ENCODE measurements at places on chromosomes 6 and 20.
A peak's percentile ranks its signal among the peaks of the same experiment; 100 is the strongest.

GRCh38 chr6:27205375-27206278 is 41.9 kb upstream of the PRSS16 start:
- no peak for DNase-seq

- no peak for DNase-seq
Observed at GRCh38 chr6:70059039-70059719, 192.8 kb downstream of the COL19A1 start.

DNA sequence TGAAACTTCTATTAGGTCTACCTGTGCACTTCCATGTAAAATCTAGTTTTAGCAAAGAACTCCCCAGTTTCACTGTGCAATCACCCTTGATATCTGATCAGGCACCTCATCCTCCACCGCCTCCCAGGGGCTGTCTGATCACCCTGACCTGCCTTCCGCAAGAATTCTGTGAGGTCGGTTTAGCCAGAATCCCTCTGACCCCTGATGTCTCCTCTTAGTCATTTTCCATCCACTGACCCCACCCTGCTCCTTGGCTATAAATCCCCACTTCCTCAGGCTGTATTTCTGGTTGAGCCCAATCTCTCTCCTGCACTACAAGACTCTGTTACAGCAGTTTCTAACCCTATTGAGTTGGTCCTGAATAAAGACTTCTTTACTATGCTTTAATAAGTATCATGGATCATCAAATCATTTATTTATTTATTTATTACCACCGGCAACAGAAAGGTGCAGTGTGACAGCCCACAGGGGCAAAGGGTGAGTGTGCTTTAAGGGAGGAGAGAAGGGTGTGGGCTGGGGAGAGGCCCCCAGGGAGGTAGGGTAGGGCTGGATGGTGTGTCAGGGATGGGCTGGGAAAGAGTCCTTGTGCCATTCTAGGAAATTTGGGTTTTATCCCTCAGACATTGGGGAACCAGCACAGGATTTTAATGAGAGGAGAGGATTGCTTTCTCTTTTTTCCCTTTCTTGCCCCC is 11.2 kb upstream of the SERPINB6 start:
- no peak for DNase-seq

DNA sequence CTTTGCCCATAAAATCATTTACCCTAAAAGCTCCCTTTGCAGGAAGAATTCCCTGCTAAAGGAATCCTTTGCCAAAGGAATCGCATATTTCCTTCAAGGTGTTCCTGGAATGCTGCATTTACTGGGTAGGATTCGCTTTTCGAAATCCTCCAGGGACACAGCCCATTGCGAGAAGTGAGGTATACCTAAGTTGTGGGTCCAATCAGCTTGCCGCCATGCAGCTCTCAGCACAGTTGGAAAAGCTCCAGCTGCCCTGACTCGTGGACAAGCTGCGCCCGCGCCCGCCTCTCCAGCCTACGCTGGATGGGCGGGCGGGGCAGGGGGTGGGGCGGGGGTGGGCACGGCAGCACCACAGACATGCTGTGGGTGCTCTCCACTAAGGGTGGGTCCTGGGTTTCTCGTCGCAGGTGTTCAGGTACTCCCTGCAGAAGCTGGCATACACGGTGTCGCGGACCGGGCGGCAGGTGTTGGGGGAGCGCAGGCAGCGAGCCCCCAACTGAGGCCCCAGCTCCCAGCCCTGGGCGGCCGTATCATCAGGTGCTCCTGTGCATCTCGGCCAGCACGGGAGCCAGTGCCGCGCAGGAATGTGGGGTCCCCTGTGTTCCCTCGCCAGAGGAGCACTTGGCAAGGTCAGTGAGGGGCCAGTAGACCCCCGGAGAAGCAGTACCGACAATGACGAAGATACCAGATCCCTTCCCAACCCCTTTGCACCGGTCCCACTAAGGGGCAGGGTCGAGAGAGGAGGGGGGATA is 1.4 kb downstream of the NNAT start:
- DNase-seq: peak; percentile 44

GRCh38 chr6:121430514-121431460 is 4.7 kb upstream of the GJA1 start:
- no peak for DNase-seq

GRCh38 chr6:166258854-166259276 is 49.3 kb downstream of the PRR18 start:
- no peak for DNase-seq

GRCh38 chr6:148500402-148500801 is 157.8 kb downstream of the SASH1 start:
- no peak for DNase-seq

DNA sequence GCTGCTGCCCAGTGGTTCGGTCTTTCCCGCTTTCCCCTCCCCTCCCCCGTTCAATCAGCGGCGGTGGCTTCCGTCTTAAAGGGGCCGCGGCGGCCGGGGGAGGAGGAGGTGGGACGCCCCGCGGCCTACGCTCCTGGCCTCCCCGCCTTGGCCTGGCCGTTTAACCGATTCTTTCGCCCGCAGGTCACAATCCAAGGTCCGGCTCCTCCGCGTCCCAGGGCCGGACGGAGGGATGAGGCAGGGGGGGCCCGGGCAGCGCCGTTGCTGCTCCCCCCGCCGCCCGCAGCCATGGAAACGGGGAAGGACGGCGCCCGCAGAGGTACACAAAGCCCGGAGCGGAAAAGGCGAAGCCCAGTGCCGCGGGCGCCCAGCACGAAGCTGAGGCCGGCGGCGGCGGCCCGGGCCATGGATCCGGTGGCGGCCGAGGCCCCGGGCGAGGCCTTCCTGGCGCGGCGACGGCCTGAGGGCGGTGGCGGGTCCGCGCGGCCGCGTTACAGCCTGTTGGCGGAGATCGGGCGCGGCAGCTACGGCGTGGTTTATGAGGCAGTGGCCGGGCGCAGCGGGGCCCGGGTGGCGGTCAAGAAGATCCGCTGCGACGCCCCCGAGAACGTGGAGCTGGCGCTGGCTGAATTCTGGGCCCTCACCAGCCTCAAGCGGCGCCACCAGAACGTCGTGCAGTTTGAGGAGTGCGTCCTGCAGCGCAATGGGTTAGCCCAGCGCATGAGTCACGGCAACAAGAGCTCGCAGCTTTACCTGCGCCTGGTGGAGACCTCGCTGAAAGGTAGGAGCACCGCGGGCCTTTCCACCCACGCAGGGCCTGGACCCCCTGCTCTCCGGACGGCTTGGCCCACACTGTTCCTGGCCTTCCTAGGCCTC is 1.2 kb downstream of the STK35 start:
- peak; percentile 63 for DNase-seq

DNA sequence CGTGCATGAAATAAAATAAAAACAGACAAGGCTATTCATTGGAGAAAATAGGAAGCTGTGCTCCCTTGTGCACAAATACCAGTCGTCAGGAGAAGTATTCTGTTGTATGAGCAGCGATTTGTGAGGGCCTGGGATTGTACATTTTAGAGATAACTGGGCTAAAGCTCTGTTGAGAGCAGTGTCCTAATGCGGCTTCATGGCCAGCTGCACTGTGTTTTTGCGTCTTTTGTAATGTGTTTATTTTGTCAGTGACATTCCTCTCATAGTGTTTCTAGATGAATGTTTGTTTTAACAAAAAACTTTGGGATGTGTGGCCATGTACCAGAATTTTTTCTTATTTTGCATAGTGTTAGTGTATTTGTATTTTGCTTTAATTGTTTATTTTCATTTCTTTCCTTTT is 14.8 kb downstream of the ERMARD start:
- DNase-seq: no peak

DNA sequence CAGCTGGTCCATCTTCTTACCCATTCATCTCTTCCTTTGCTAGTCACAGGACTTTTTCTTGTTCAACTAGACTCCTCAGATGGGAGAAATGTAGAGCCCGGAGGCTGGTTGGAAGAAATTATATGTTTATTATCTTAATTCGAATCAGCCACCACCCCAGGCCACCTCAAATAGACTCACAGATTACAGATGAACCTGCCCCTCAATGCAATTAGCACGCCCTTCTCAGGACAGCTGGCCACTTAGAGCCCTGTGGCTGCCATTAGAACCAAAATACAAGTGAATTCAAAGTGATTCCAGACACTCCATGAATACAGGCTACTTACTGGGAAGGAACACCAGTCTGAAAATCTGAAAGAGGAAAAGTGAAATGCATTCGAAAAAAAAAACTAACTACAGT is 176.4 kb downstream of the MAFB start:
- no peak for DNase-seq

- no peak for DNase-seq
Observed at GRCh38 chr20:34522969-34523871, 7.0 kb downstream of the DYNLRB1 start.

DNA sequence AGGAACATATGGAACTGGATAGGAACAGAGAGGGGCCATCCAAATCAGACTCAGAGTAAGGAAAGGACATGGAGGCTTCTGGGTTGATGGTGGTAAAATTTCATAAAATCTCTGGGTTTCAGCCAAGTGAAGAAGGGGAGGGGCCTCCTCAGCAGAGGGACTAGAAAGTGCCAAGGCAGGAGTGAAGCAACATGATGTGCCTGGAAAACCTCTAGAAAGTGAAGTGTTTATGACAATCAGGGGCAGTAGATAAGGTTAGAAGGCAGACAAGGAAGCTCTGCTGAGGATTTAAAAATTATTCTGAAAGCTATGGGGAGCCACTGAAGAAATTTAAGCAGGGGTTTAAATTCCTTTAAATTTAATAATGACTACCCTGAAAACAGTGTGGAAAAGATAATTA is 126.0 kb upstream of the TENT5A start:
- no peak for DNase-seq

DNA sequence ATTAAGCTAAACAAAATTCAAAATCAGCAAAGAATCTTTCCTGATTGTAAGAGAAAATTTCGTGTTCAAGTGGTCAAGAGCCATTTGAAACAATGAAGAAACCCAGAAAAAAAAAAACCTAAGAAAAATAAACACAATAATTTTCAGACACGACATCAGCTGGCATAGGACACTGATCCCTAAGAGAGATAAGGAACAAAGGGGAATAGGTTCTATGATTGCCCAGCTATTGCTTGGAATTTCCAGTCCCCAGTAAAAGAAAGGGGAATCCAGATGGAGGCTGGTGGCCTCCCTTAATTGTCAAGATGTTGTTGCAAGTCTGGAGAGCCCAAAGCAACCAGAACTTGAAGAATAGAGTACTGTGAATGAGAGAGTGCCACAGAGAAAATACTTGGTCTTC is 48.5 kb downstream of the COL12A1 start:
- DNase-seq: no peak

- no peak for DNase-seq
Observed at GRCh38 chr6:136429264-136430065, 120.8 kb downstream of the MAP7 start.

DNA sequence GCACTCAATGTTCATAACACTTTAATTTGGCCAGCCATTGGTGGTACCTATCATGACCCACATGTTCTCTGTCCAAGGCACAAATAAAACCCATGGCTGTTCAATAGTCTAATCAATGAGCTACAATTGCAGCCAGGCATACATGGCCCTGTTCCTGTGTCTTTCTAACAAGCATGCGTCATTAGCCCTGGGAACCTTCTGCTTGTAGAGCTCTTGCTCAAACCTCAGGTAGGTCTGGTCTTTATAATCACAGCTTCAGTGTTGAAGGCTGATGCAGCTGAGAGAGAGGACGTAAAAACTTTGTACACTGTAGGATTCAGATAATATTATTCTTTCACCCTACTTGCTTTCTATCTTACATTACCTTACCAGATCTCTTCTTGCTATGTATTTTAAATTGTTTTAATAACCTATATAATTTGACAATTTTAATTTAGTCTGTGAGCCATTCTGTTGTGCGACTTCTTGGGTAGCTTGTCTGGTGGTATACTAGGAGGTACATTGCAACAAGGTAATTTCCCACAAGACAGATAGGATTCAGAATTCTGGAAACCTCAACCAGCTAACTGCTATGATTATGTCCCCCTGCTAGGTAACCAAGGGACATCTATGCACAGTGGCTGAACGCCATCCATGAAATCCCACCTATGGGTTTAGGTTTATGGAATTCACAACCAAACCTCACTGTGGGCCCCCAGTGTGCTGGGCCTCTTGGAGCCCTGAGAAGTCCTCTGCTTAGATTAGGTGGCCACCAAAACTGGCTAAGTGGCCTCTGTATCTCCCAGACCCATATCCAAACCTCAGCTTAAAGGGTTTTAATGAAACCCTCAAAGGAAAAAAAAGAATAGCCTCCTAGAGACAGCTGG is 55.4 kb upstream of the RIPOR2 start:
- DNase-seq: no peak

GRCh38 chr20:63546256-63546955 is 1.1 kb downstream of the SRMS start:
- no peak for DNase-seq

GRCh38 chr20:23397961-23398360 is 23.3 kb downstream of the NAPB start:
- DNase-seq: no peak

GRCh38 chr20:59124296-59125029 is 39.2 kb upstream of the ZNF831 start:
- DNase-seq: no peak

- DNase-seq: no peak
Observed at GRCh38 chr20:23099791-23100719, 13.9 kb upstream of the CD93 start.

DNA sequence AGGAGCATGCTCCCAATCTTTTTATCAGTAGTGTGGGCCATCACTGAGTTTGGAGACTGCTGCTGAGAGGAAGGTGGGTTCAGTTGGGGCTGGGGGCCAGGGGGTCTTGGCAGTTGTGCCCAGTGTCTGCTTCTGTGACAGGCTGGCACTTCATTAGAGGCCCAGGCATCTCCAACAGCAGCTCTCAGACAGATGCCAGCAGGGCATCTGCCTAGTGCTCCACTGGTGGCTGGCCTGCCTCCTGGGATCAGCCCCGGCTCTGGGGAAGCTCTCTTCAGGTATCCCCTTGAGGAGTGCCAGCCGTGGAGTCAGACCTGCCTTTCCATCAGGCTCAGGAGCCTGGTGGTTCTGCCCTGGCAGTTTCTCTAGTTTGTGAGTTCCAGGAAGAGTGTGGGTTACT is 77.3 kb downstream of the DTD1 start:
- DNase-seq: no peak

DNA sequence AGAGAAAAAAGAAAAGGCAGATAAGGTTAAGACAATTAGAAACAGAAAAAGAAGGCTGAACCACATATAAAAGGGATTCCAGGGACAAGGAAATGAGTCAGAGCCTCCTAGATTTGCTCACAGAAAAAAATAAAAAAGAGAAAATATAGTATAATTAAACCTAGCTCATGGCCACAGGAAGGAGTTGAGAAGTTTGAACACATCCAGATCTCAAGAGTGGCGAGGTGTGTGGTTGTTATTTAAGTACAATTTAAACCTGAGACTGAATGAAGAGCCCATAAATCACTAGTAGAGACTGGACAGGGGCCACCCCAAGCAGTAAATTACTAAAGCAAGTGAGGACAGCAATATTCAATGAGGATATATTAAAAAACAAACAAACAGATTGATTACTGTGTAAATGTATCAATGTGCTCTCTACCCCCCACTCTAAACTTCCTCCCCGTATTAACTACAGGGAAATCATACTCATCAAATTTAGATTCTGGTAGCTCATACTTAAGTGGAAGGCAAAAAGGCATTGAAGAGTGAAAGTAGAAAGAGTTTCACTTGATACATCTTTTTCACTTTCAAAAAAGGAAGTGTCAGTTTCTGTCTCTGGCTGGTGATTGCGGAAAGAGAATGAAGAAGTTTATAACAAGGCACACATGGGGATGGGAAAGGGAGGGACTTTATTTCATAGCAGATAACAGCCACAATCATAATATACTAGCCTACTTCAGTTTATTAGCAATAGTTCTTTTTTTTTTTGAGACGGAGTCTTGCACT is 49.3 kb upstream of the SCAF8 start:
- no peak for DNase-seq

- DNase-seq: no peak
Observed at GRCh38 chr6:152701081-152701862, 3.6 kb downstream of the MYCT1 start.

GRCh38 chr6:157981395-157982101 is at the start of gene SYNJ2:
Gene SYNJ2 (plus strand): TSS chr6:157981863. CDS start chr6:157981962, 99 bp downstream.
- DNase-seq: peak; percentile 42

- no peak for DNase-seq
Observed at GRCh38 chr6:150392452-150393220, 23.8 kb downstream of the IYD start.

Measured in NCI-H2107 (cell line).